ENCODE measurements at places on chromosomes 7 and 10.
A peak's percentile ranks its signal among the peaks of the same experiment; 100 is the strongest.

DNA sequence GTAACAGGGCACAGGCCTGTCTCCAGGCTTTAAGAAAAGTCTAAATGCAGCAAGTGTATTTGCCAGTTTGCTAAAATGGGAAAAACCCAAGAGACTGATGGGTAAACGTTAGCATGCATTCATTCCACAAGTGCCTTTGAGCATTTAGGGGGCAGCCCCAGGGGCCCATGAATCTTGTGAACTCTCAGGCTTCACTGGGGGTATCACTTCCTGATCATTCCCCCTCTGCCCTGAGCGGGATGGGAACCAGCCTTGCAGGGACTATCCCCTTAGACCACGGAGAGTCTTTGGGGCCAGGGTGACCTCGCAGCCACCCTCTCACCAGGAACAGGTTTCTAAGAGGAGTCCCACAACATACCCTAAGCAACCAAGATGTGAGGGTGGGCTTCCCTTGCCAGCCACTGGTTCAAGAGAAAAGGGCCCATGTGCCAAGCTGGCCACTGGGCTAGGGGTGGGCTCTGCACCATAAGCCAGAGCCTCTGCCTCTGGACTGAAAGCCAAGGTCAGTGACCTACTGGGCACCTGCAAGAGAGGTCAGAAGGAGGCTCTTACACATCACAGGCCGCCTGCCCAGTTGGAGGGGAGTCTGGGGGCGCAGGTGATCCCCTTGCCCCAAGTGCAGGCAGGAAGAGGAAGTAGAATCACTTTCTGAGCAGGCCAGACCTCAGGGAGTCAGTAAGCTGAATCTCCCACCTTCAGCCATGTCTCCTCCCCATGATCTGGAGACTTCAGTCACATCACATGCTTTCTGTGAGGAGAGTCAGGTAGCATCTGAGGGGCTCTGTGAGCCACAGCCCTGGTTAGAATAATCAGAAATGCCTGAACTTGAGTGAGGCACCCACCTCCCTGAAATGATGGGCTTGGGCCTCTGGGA is 75.0 kb downstream of the C10orf105 start:
- DNase-seq, result no peak

DNA sequence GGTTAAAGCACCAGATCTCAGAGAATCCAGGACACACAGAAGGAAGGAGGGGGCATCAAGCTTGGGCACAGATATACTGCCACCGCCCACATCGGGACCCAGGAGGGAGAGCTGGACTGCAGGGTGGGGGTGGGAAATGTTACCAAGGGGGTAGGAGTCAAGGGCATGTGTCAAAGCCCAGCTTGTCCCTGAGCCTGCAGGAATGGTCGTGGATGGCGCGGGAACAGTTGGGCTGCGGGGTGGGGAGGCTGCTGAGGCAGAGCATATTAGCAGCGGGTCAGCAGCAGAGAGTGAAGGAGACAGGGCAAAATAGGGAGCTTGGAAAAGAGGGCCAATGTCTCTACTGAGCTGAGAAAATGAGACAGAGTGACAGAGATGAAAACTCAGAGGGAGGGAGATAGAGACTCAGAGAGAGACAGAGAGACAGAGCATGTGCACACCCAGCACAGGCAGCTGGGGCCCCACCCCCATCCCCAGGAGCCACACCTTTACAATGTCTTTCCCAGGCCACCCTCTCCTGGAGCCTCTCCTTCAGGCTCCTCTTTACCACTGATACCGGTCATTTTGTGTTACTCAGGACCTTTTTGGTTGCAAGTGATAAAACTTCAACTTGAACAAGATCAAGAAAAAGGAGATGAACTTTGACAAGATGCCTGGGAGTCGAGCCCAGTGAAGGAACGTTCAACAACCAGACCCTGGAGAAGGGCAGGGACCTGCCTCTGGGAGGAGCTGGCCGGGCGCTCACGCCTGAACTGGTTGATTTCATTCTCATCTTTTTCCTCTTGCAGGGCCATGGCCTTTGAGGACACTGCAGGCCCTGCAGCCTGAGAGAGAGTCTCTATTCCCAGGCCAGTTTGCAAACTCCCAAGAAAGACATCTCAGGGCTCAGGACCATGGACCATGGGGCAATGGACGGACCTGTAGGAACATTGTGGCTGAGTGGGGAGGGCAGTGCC is 50.0 kb downstream of the AOC1 start:
- no peak for DNase-seq

DNA sequence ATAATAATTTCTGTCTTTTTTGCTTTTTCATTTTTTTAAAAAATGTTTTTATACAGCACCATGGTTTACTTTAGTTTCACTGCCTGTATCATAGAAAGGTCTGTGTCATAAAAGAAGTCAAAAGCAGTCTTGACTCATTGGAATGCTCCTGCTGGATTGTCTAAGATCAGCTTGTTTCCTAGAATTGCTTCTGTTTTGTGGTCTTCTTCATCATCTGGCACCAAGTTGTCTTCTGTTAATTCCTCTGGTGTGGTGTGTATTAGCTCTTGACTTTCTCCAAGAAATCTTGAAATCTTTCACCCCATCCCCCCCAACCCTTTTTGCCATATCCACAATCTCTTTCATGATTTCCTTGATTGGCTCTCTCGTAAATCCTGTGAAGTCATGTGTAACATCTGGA is 250.3 kb upstream of the CXCL12 start:
- no peak for DNase-seq

GRCh38 chr7:19009936-19010280 is 107.5 kb downstream of the TWIST1 start:
- no peak for DNase-seq

DNA sequence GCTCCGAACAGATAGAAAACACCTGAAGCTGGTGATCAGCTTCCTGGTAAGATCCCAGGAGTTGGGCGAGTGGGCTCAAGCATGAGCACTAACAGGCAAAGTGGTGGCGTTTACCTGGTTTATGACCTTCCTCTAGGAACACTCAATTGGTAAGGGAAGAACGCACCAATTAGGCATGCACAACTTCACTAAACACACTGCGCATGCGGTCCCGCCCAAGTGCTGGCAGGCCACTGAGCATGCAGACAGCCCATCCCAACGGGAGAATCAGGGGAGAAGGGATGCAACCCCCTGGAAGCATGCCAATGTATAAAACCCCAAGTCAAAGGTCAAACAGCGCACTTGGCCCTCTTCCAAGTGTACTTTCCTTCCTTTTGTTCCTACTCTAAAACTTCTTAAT is 70.4 kb downstream of the LYZL2 start:
- DNase-seq, result no peak

DNA sequence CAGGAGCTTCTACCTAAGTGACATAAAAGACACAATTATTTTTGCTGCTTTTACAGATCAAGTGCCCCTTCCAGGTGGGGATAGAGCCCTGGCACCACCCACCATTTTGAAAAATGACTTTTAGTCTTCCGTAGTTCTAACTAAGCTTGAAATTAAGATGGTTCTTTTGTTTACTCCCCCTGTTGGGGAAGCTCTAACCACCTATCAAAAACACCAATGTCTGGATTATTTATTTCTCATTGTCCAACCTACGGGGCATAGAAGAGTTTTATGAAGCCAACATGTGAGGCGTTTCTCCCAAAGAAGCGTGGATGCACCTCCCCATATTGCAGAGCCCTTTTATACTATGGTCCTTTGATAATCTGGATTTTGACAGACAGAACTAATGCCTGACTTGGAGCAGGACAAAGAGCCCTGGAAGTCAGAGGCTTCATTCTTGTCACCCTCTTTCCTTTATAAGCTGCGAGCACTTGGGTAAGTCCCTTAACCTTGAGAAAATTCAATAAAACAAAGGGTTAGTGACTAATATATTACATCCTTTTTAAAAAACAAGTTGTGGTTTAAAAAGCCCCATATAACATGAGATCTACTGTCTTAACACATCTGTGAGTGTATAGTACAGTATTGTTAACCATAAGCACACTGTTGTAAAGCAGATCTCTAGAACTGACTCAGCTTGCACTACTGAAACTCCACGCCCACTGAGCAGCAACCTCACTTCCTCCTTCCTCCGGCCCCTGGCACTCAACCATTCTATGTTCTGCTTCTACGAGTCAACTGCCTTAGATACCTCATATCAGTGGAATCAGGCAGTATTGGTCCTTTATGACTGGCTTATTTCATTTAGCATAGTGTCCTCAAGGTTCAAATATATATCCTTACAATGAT is 67.5 kb downstream of the ATXN7L1 start:
- DNase-seq, result peak; percentile 77

DNA sequence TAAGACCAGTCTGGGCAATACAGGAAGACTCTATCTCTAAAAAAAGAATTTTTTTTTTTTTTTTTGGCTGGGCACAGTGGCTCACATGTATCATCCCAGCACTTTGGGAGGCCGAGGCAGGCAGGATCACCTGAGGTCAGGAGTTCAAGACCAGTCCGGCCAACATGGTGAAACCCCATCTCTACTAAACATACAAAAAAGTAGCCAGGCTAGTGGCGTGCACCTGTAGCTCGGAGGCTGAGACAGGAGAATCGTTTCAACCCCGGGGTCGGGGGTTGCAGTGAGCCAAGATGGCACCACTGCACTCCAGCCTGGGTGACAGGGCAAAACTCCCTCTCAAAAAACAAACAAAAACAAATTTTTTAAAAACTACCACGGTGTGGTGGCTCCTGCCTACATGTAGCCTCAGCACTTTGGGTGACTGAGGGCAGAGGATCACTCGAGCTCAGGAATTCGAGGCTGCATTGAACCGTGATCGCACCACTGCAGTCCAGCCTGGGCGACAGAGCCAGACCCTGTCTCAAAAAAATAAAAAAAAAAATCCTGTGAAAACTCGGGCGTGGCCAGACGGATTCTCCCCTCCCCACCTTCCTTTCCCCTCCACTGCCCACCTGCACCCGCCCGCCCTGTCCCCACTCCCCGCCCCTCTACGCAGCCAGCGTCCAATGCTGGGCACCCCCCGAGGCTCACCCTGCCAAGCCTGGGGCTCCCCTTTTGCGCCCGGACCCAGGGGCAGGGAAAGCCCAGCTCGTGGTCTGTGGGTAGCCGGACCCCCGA is 745 bp upstream of the ORAI2 start:
- DNase-seq, result no peak

GRCh38 chr7:67341153-67341768 is 344.6 kb downstream of the TYW1 start:
- no peak for DNase-seq

- no peak for DNase-seq
Measured at GRCh38 chr7:99267841-99268576, 4.6 kb upstream of the MYH16 start.

GRCh38 chr7:69959789-69960499 is 361.7 kb downstream of the AUTS2 start:
- no peak for DNase-seq

DNA sequence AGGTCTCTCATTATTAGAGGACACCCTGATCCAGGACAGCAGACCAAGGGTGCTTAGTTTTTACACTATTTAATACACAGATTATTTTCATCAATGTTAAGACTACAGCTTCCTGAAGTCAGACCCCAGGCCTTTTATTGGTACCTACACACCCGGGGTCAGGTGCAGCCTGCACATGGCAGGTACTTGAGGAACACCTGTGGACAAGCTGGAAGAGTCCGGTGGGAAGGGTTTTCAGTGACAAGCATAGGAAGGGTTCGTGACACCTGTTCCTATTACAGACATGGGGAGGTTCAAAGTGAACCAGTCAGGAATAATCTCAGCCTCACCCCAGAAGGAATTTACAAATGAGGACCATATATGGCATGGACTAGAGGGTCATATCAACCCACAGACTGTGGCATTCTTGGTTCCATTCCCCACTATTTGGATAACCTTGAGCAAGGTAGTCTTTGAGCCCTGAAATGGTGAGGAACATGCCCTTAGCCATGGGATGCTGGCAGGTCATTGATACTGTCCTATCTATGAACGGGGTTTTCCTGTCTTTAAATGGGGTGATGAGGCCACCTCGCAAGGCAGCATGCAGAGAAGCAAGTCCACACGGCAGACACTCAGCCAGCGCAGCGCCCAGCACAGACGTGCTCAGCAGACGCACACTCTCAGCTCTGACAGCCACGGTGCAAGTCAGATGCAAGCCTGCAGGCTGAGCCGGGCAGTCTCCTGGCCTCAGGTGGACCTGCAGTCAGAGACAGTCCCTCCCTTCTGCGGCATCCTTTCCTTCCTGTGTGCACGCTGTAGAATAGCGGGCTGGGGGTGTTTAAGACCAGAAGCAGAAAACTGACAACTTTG is 624.9 kb downstream of the PTPRN2 start:
- DNase-seq, result no peak

- no peak for DNase-seq
Measured at GRCh38 chr7:21076574-21076973, 289.9 kb upstream of the SP8 start.

GRCh38 chr10:30823651-30824050 is 194.1 kb upstream of the LYZL2 start:
- no peak for DNase-seq

GRCh38 chr10:47025540-47026300 is 114.5 kb downstream of the PTPN20 start:
- no peak for DNase-seq

DNA sequence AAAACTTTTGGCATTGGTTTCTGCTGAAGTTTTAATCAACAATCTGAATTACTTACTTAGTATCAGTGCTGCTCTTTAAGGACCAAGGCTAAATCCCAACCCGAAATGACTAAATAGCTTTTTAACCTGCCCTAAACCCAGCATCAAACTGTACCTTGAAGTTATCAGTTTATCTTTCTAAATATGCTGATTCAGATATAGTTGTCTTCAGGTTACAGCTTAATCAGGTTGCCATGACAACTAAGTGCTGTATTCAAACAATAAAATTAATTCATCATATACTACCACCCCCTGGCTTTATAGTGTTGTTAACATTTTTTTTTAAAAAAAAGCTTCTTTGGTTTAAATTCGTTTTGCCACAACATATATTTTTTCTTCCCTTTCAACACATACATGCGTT is 239.6 kb downstream of the TWIST1 start:
- no peak for DNase-seq

- DNase-seq, result no peak
Measured at GRCh38 chr10:102738692-102739121, 5.0 kb upstream of the WBP1L start.

GRCh38 chr10:96889415-96890171 is 57.5 kb downstream of the LCOR start:
- DNase-seq, result no peak

DNA sequence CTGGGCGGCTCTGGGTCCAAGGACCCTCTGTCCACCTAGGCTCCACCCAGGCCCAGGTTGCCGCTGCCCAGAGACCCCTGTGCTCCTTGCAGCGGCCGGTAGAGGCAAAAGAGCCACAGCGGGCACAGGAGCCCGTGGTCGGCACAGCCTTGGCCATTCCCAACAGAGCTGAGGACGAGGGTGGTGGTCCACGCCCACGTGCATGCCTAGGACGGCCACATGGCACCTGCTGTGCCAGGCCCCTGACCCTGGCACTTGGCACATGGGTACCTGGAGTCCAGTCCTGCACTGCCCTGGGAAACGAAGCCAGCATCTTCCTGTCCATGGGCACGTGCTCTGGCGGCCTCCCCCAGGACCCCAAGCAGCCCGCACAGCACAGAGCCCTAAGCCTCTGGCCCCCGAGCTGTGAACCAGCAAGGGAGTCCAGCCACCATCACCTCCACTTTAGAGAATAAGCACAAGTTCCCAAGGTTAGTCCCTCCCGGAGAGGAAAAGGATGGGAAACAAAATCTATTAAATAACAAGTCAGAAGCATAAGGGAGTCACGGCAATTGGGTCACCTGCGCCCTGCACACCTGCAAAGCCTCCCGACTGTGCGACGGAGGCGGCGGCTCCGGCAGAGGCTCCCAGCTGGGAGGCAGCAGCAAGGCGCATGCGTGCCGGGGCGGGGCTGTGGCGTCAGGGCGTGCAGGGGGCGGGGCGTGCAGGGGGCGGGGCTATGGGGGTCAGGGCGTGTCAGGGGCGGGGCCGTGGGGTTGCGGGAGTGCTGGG is 59.1 kb downstream of the STK32C start:
- peak; percentile 49 for DNase-seq

Measured in CD4-positive, alpha-beta T cell treated with Interleukin-10 for 1 hour (primary cell).